CD4-positive, alpha-beta memory T cell (primary cell): ENCODE measurements at places on chromosomes 5 and 9. TPM values are rescaled to one million over a fixed set of nuclear protein-coding genes. Genes with fewer than 3 reads are reported as not detected.

CAVIN4 gene
- total RNA-seq, result 0.19 TPM

CDH9 gene
- total RNA-seq, result not detected

TAF11L10 gene
- total RNA-seq, result not detected

MEIKIN gene
- total RNA-seq, result 3.6 TPM

ISCA1 gene
- total RNA-seq, result 34.6 TPM

GRIA1 gene
- not detected for total RNA-seq

OR13C3 gene
- not detected for total RNA-seq

BTNL8 gene
- not detected for total RNA-seq

PCDHGA4 gene
- 0.47 TPM for total RNA-seq

GABRP gene
- not detected for total RNA-seq

GOLM1 gene
- total RNA-seq, result not detected

RAB24 gene
- total RNA-seq, result 19.8 TPM

PCDHB10 gene
- total RNA-seq, result not detected
